ENCODE measurements at places on chromosomes 11 and 22. TPM values are rescaled to one million over a fixed set of nuclear protein-coding genes. Genes with fewer than 3 reads are reported as not detected.

The NXPE2 gene
- total RNA-seq, result not detected

The PTPRJ gene
- 6.6 TPM for total RNA-seq

The SPDYC gene
- total RNA-seq, result not detected

The CLP1 gene
- total RNA-seq, result 16.2 TPM

The PDXP gene
- total RNA-seq, result 3.4 TPM

The SYT13 gene
- total RNA-seq, result not detected

The ABTB2 gene
- 1.7 TPM for total RNA-seq

The APOA4 gene
- not detected for total RNA-seq

The C22orf31 gene
- not detected for total RNA-seq

The DDI1 gene
- total RNA-seq, result not detected

The C11orf21 gene
- not detected for total RNA-seq

The ZBTB16 gene
- 0.41 TPM for total RNA-seq

The KCNJ5 gene
- not detected for total RNA-seq

The VPREB1 gene
- total RNA-seq, result not detected

The TUBGCP6 gene
- 23.6 TPM for total RNA-seq

The FBLN1 gene
- total RNA-seq, result 335 TPM

The CCDC86 gene
- 12.0 TPM for total RNA-seq

The BTBD18 gene
- not detected for total RNA-seq

The PGAP2 gene
- total RNA-seq, result 15.2 TPM

The MAPK8IP2 gene
- 1.1 TPM for total RNA-seq

The B4GALNT4 gene
- total RNA-seq, result 1.5 TPM

The GGTLC3 gene
- not detected for total RNA-seq

The P2RX6 gene
- 5.9 TPM for total RNA-seq

The AQP11 gene
- 2.8 TPM for total RNA-seq

The KAT5 gene
- total RNA-seq, result 59.1 TPM

The SLC6A5 gene
- not detected for total RNA-seq

The RASL10A gene
- not detected for total RNA-seq

The CARD16 gene
- 11.5 TPM for total RNA-seq

The SCGB1A1 gene
- not detected for total RNA-seq

The KDM4E gene
- total RNA-seq, result not detected

The OR10D3 gene
- not detected for total RNA-seq

The ZW10 gene
- total RNA-seq, result 10.5 TPM

The TREH gene
- total RNA-seq, result not detected

The MYO7A gene
- total RNA-seq, result 0.45 TPM

The NAALAD2 gene
- 7.9 TPM for total RNA-seq

The VPREB3 gene
- total RNA-seq, result not detected

The FGF4 gene
- 0.08 TPM for total RNA-seq

The HDHD5 gene
- 20.3 TPM for total RNA-seq

The GP1BB gene
- 20.1 TPM for total RNA-seq

The PKDREJ gene
- 0.09 TPM for total RNA-seq

The MRGPRX4 gene
- not detected for total RNA-seq

The DBX1 gene
- total RNA-seq, result not detected

The TST gene
- 13.7 TPM for total RNA-seq

Data from fibroblast of the aortic adventitia (primary cell).